ENCODE measurements at places on chromosomes 1 and 21. TPM values are rescaled to one million over a fixed set of nuclear protein-coding genes. Genes with fewer than 3 reads are reported as not detected.

BCAN gene
- total RNA-seq, result not detected

CLDN17 gene
- not detected for total RNA-seq

TAS1R1 gene
- under 0.01 TPM for total RNA-seq

BEND5 gene
- not detected for total RNA-seq

TRIM17 gene
- total RNA-seq, result 0.66 TPM

AVPR1B gene
- not detected for total RNA-seq

TTLL7 gene
- 15.9 TPM for total RNA-seq

CD5L gene
- total RNA-seq, result not detected

RIMS3 gene
- 0.66 TPM for total RNA-seq

OR10J1 gene
- not detected for total RNA-seq

DCAF8 gene
- 76.8 TPM for total RNA-seq

LCE1C gene
- not detected for total RNA-seq

PADI3 gene
- under 0.01 TPM for total RNA-seq

AMY1C gene
- not detected for total RNA-seq

TUT4 gene
- total RNA-seq, result 44.6 TPM

CRTC2 gene
- 8.3 TPM for total RNA-seq

LCE1F gene
- total RNA-seq, result not detected

GJA8 gene
- not detected for total RNA-seq

FOXO6 gene
- total RNA-seq, result not detected

CYP4A22 gene
- not detected for total RNA-seq

RAB42 gene
- 4.8 TPM for total RNA-seq
